Activated naive CD8-positive, alpha-beta T cell treated with anti-CD3 and anti-CD28 coated beads, Interleukin-2, amount 10 ng/mL, durations not matched to agents 7 days and 5 days (primary cell): ENCODE measurements at places on chromosomes 2 and 18. TPM values are rescaled to one million over a fixed set of nuclear protein-coding genes. Genes with fewer than 3 reads are reported as not detected.

The UGT1A10 gene
- not detected for total RNA-seq

GRCh38 chr2:206918263-206918662, 21.1 kb upstream of the CPO start:
- no peaks in the 10 kb centered on the region for H3K4me1 ChIP-seq
- peaks cover 2% of the 10 kb centered on the region for H3K36me3 ChIP-seq
- no peak for DNase-seq
- no peak overlapping the region for H3K4me3 ChIP-seq
- no peaks in the 10 kb centered on the region for H3K27me3 ChIP-seq

DNA sequence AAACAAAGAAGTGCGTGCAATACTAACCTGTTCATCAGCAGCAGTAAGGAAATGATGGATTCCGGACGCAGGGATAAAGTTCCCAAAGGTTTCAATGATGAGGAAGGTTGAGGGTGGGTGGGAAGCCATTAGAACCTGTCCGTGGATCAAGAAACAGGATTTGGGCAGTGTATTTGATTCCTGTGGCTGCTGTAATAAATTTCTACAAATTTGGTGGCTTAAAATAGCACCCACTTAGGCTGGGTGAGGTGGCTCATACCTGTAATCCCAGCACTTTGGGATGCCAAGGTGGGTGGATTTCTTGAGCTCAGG, 5.1 kb upstream of the SDC1 start:
- no peak overlapping the region for H3K4me3 ChIP-seq
- DNase-seq: no peak
- peaks cover 4% of the 10 kb centered on the region for H3K4me1 ChIP-seq
- H3K27ac ChIP-seq: no peak overlapping the region

GRCh38 chr2:120246546-120247300, 5.9 kb upstream of the RALB start:
- H3K36me3 ChIP-seq: peaks cover 4% of the 10 kb centered on the region
- peaks cover 26% of the 10 kb centered on the region for H3K27me3 ChIP-seq
- peaks cover 19% of the 10 kb centered on the region for H3K4me1 ChIP-seq
- H3K27ac ChIP-seq: no peak overlapping the region
- DNase-seq: no peak

DNA sequence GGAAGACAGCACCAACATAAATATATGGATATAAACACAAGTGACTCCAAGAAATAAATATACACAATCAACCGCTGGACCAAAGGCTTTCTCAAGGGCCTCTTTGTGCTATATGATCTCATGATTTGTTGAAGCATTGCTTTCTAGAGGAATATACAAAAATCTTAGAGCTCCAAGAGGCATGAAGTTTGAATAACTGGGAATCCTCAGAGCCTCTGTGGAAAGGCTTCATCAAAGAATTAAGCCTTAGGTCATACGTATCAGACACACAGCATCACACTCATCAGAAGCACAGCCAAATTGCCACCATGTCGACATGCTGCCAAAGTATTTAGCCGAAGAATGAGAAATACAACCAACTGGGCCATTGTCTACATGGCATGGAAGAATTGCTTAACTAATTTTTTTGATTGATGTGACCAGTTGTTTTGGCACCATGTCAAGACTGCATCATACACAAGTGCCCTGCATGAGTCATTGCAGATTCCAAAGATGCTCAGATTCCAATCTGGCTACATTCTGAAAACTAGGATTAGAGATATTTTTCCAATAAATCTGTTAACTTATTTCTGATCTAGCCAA, 860.6 kb upstream of the ZEB2 start:
- DNase-seq: no peak
- no peak overlapping the region for H3K4me3 ChIP-seq
- peaks cover 2% of the 10 kb centered on the region for H3K4me1 ChIP-seq
- H3K27me3 ChIP-seq: peaks cover 22% of the 10 kb centered on the region
- no peak overlapping the region for H3K27ac ChIP-seq

DNA sequence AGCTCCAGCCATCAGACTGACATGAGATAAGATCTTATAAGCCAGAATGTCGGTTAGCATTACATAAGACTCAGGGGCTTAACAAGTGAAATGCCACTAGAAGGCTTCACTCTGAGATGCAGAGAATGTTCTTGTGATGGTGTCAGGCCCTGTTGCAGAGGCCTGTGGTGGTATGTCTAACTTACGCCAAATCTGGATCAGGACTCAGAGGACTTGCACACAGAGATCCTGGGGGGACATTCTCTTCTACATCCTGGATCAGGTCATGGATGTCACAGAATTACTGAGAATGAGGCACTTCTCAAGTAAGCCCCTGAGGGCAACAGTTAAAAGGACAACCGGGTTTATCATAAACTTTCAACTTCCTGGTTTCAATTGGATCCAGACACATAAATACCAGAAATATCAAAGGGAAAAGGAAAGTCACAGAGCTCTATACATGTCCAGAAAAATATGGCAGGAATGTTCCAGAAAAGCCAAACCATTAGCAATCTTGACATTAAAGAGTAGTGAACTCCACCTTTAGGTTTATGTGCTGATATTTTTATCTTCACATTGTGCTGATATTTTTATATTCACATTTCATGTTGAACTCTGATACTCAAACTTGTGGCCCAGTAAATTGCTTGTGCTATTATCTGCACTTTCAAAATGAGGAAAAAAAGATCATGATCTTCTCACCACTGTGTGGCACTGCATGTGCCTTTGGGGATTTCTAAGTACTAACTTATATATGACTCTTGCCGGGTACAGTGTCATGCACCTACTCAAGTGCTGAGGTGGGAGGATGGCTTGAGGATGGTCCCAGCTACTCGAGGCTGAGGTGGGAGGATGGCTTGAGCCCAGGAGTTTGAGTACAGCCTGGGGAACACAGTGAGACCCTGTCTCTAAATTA, 137.5 kb upstream of the RNF152 start:
- no peak overlapping the region for H3K4me3 ChIP-seq
- H3K36me3 ChIP-seq: no peaks in the 10 kb centered on the region
- DNase-seq: no peak
- H3K27me3 ChIP-seq: peaks cover 4% of the 10 kb centered on the region

The BOLL gene
- not detected for total RNA-seq

DNA sequence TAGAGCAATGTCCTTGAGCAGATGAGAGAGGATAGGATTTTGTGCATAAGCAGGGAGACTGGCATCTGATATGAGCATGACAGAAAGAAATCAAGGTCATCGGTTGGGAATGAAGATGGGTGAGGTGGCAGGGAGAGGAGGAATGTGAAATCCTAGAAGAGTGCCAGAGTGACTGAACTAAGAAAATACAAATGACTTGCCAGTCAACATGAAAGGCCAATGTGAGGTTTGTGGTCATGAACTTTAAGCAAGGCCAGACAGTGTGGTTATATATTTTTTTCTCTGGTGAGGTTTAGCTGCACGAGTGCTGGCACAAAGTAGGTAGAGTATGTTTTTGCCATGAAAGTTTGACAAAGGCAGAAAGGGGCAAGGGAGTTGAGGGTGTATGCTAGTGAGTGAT, 21.2 kb downstream of the QPCT start:
- H3K36me3 ChIP-seq: no peaks in the 10 kb centered on the region
- DNase-seq: no peak

GRCh38 chr2:217710211-217710765, 292.5 kb downstream of the TNS1 start:
- DNase-seq: no peak
- no peaks in the 10 kb centered on the region for H3K27me3 ChIP-seq
- H3K36me3 ChIP-seq: no peaks in the 10 kb centered on the region
- no peak overlapping the region for H3K4me3 ChIP-seq
- H3K27ac ChIP-seq: no peak overlapping the region

DNA sequence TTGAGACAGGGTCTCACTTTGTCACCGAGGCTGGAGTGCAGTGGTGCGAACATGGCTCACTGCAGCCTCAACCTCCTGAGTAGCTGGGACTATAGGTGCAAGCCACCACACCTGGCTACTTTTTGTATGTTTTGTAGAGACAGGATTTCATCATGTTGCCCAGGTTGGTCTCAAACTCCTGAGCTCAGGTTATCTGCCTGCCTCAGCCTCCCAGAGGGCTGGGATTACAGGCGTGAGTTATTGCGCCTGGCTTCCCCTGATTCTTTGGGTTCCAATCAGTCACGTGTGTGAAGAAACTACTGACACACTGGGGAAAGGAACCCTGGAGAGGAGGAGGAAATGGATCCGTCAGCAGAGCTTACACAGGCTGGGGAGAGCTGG, 22.3 kb upstream of the RAB10 start:
- H3K4me3 ChIP-seq: no peak overlapping the region
- DNase-seq: no peak
- H3K27me3 ChIP-seq: peaks cover 2% of the 10 kb centered on the region

The VWA3B gene
- not detected for total RNA-seq

GRCh38 chr2:224185023-224185601, 146.0 kb upstream of the SERPINE2 start:
- H3K4me3 ChIP-seq: no peak overlapping the region
- H3K4me1 ChIP-seq: no peaks in the 10 kb centered on the region
- DNase-seq: no peak
- no peak overlapping the region for H3K27ac ChIP-seq

- no peak overlapping the region for H3K4me3 ChIP-seq
- H3K27ac ChIP-seq: no peak overlapping the region
- DNase-seq: no peak
- H3K4me1 ChIP-seq: no peaks in the 10 kb centered on the region
- H3K36me3 ChIP-seq: no peaks in the 10 kb centered on the region
- H3K27me3 ChIP-seq: no peaks in the 10 kb centered on the region
Measured at GRCh38 chr2:185291035-185291647, 447.5 kb upstream of the FSIP2 start.

The SP140 gene
- total RNA-seq: 58.7 TPM

DNA sequence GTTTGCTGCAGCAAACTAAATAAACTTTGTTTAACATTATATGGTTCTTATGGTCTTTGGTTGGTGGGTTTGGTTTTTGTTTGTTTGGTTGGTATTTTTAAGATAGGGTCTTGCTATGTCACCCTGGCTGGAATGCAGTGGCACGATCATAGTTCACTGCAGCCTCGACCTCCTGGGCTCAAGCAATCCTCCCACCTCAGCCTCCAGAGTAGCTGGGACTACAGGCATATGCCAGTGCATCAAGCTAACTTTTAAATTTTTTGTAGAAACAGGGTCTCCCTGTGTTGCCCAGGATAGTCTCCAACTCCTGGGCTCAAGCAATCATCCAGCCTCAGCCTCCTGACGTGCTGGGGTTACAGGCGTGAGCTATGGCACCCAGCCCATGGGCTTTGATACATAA, 7.1 kb upstream of the RPRD1A start:
- DNase-seq: no peak
- no peak overlapping the region for H3K4me3 ChIP-seq
- no peaks in the 10 kb centered on the region for H3K4me1 ChIP-seq
- H3K27me3 ChIP-seq: peaks cover 10% of the 10 kb centered on the region
- H3K36me3 ChIP-seq: no peaks in the 10 kb centered on the region
- no peak overlapping the region for H3K27ac ChIP-seq

GRCh38 chr2:171837736-171838135, 56.3 kb downstream of the SLC25A12 start:
- peaks cover 60% of the 10 kb centered on the region for H3K36me3 ChIP-seq
- no peaks in the 10 kb centered on the region for H3K27me3 ChIP-seq
- DNase-seq: no peak
- H3K4me1 ChIP-seq: no peaks in the 10 kb centered on the region

DNA sequence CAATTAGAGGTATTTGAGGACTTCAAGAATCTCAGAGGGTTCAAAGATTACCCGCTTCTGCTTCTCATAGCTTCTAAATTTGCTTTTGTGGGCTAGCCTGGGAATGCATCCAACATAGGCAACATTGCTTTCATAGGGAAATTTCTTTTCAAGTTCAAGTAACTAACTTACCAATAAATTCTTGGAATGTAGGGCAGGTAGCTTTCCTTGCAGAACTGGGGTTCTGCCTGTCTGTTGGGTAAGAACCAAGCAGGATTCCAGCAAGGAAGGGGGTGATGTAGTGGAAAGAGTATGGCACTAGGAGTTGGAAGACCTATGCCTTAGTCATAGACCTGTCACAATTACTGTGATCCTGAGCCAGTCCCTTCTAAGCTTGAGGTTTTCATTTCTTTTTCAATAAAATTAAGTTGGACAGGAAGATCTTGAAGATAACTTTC, 164.1 kb downstream of the FHOD3 start:
- no peaks in the 10 kb centered on the region for H3K4me1 ChIP-seq
- H3K27me3 ChIP-seq: peaks cover 15% of the 10 kb centered on the region
- H3K27ac ChIP-seq: no peak overlapping the region
- no peak overlapping the region for H3K4me3 ChIP-seq

The SATB2 gene
- 0.11 TPM for total RNA-seq

DNA sequence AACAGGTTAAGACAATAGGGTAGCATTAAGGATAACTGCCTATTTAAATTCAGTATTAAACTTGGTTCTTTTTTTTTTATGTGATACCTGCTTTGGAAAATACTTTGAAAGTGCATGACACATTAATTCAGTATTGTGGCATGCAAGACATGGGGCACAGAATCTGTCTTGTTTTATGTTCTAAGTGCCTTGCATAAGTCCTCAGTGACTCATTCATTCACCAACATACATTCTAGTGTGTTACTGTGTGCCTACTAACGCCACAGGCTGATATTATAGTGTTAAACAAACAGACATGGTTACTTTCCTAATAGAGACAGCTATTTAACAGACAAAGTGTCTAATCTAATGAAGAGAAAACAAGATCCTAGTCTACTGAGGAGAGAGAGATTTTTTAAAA, 91.7 kb downstream of the GCA start:
- no peak overlapping the region for H3K4me3 ChIP-seq
- peaks cover 2% of the 10 kb centered on the region for H3K27me3 ChIP-seq
- no peaks in the 10 kb centered on the region for H3K4me1 ChIP-seq
- no peak for DNase-seq
- no peak overlapping the region for H3K27ac ChIP-seq

DNA sequence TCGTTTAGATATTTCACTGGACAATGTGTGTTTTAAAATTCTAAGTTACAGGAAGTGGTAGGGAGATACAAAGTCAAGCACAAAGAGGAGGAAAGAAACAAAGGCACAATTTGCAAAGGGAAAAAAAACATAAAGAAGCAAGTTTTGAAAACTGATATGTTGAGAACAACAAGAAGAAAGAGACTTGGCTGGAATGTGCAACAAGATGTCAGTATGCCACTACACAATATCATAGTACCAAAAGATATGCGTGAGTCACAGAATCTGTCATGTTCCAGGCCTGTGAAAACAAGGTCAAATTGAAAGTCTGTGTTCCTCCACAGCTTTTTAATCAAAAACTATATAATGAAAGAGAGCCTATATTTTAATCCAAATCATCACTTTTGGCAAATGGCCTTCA, 12.0 kb downstream of the EXOC6B start:
- H3K27ac ChIP-seq: no peak overlapping the region
- peaks cover 14% of the 10 kb centered on the region for H3K36me3 ChIP-seq
- H3K4me1 ChIP-seq: peaks cover 11% of the 10 kb centered on the region
- DNase-seq: no peak
- no peaks in the 10 kb centered on the region for H3K27me3 ChIP-seq
